ENCODE measurements at places on chromosomes 16 and 17.

- no peak for DNase-seq
These were observed 157.4 kb downstream of the RBFOX3 start for GRCh38 chr17:79453481-79453880.

GRCh38 chr16:8581831-8582580 is 8.3 kb downstream of the TMEM114 start:
- DNase-seq = no peak

- DNase-seq = peak; percentile 81
These were observed 898 bp downstream of the TERF2IP start for GRCh38 chr16:75648265-75649076.

DNA sequence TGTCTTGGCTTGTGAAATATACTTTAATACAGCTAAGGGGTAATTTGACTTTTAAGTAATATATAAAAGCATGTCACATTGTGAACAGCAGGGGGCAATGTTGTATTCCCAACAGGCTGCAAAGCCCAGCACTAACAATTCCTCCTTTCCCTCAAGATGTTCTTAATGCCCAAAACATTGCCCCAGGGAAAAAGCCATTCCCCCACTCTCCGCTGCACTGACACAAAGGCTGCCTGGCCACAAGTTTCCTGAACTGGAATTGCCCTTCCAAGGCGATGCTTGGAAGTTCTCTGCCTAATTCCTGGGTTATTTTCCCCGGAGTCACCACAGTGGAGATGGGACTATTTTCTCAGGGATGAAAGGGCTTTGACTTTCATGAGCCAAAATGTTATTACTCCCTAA is 27.2 kb downstream of the CLEC16A start:
- no peak for DNase-seq

- no peak for DNase-seq
These were observed 15.6 kb upstream of the NKD1 start for GRCh38 chr16:50532576-50532975.

DNA sequence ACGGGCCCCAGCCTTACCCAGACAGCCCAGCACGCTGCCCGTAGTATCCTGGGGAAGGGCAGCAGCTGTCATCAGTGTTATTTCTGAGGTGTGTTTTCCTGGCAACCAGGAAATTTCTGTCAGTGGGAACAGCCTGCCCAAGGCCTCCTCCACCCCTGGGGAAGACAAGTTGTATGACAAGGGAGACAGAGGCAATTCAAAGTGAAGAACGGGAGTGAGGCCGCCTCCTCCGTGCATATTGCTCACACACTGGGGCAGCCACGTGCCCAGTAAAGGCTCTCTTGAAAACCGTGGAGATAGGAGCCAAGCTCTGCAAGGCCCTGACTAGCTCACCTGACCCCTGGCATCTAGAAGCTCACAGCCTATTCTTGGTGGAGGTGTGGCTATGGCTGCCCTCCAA is 57.6 kb downstream of the RAI1 start:
- DNase-seq = peak; percentile 51

DNA sequence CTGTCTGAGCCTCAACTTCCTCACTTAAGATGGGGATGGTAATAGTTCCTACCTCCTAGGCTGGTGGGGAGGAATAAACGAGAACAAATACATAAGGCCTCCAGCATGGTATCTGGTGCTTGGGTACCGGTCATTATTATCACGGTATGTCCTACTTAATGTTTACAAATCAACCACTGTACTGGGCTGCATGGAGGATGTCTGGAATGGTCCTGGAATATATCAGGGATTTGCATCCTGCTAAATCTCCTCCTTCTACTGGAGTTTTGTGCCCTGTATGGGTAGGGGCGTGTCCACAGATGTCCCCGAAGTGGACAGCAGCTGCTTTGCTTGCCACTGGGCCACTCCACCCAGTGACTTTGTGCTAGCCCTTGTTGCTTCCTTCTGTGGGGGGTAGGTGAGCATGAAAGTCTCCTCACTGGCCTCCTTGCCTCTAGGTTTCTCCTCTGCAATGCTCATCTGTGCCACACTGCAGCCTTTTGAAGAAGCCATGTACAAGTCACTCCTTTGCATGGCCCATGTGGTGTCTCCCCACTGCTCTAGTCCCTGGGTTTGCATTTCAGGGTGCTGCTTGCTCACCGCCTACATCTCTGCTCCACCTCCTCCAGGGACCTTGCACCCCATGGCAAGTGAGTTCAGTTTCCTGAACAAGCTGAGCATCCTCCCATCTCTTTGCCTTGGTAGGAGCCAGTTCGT is 2.2 kb upstream of the CMIP start:
- DNase-seq = no peak

All from omental fat pad (tissue), 4 donors.